ENCODE measurements at places on chromosomes 1 and 21.

DNA sequence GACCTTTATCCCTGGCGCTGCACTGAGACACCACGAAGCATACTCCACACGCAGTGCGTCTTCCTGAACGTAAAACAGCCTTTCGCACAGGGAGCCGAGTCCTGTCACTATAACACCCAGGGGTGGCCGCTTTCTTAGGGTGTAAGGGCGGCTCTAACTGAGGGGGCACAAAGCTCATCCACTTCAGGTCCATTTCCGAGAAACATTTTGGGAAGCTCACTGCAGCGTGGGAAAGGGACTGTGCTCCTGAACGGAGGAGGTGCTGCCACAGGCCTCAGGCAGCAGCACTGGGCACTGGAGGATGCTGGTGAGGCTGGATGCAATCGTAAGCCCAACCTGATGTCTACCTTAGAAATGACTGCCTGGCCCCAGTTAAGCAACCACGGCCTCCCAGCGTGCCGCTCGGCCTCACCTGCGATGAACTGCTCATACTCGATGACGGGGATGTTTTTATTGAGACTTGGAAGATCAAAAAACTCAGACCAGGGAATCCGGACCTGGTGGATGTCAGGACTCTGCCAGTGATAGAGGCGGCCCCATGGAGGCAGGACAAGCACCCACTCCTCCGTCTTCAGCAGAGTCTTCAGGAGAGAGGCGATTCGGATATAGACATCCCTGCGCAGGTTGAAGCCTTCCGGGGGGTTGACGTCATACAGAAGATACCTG, 2.3 kb downstream of the POFUT2 start:
- DNase-seq, result peak; percentile 27

DNA sequence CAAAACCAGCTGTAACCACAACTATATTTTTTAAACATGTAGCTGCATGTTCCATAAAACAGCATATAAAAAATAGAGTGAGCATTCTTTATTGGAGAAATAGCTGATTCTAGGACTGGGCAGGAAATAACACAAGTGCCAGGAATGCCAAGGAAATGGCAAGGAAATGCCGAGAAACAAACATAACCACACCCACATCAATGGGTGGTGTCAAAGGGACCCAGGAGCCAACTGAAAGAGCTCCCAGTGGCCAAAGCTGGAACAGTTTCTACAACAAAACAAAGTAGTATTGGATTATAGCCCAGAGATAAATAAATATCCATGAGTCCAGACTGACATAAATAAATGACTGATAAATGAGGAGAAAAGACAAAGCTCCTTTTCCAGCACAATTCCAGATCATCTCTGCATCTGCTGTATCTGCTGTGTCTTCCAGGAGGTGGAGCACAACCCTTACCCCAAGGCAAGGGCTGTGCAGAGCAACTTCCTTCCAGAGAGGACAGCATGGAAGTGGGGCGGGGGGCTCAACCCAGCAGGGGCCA, 28.1 kb downstream of the ADARB1 start:
- DNase-seq, result no peak

GRCh38 chr1:49240709-49241221, 464.1 kb upstream of the BEND5 start:
- DNase-seq, result no peak

- DNase-seq, result no peak
Measured at GRCh38 chr1:12627296-12627695, 9.3 kb upstream of the DHRS3 start.

DNA sequence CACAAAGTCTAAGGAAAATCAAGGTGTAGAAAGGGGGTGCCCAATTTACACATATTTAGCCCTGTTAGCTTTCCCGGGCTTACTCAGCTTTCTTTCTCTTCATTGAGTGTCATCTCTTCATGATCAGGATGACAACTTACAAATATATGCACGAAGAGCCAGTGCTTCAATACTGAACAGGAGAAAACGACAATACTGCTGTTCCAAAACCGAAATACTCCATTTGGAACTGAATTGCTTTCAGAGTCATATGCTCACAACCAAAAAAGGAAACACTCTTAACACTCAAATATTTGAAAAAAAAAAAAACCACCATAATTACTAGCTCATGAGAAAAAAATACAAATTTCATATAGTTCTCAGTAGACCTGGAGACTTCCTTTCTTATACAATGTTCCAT, 272.1 kb upstream of the DUSP10 start:
- DNase-seq, result no peak

DNA sequence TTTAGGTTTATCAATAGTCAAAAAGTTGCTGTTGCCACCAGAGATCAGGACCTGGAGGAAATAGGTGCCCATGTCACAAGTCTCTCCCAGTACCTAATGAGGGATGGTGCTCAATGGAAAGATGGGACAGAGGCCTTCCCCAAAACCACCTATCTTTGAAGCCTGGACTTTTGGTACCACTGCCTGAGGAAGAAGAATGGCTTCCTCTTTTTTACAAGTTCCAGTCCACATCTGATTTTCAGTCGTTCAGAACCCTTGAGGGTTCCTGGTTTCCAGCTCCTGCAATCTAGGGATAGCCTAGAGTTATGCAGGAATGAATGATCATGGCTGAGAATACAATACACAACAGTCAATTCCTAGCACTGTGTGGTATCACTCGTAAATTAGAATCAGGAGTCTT, 5.7 kb downstream of the CATSPERE start:
- DNase-seq, result no peak

DNA sequence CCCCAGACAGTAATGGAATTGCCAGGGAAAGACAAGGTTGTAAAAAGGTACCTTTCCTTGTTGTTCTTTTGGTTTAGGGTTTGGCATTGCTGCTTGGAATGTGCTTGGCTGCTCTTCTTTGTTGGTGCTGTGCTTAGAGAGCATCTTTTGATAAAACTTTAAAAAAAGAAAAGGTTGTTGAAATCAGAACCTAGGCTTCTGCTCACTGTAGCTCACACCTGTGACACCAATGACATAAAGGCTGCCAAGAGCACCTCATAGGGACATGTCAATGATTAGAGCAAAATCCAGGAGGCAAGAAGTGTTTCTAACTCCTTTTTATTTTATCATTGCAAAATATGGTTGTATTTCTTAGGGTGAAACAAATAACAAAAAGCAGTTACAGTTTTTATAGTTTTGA, 28.9 kb downstream of the CLEC20A start:
- no peak for DNase-seq

DNA sequence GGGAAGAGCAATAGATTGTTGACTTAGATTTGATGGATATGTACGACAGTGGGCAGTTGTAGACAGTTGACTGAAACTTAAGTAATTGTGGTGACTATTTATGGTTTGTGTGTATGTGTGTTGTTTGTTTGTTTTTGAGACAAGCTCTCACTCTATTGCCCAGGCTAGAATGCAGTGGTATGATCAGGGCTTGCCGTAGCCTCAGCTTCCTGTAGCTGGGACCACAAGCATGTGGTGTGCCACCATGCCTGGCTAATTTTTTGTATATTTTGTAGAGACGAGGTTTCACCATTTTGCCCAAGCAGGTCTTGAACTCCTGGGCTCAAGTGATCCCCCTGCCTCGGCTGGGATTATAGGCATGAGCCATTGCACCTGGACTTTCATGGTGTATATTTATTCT, 9.8 kb downstream of the SDHC start:
- no peak for DNase-seq

DNA sequence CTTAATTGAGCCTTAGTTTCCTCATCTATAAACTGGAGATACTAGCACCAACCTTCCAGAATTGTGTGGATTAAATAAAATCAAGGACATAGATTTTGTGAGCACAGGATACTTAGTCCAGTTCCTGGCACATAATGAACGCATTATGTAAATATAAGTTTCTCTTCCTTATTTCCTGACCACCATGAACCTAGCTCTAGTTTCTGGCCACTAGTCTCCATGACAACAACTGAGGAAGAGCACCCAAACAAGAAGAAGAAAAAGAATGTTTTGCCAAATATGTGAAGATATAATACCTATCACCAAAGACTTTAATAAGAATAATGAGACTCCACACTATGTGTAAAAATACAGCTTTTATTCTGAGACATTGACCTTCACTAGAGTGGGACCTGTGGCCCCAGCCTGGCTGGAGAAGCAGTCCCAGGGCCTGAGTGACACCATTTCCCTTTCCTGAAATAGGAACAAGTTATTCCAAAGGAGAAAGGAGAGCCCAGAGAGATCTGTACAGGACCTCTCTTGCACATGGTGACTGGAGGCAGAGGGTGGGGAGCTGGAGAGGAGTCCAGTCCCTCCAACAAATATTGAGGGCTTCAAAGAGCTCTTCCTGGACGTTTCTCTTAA, 940 bp upstream of the USF1 start:
- no peak for DNase-seq

DNA sequence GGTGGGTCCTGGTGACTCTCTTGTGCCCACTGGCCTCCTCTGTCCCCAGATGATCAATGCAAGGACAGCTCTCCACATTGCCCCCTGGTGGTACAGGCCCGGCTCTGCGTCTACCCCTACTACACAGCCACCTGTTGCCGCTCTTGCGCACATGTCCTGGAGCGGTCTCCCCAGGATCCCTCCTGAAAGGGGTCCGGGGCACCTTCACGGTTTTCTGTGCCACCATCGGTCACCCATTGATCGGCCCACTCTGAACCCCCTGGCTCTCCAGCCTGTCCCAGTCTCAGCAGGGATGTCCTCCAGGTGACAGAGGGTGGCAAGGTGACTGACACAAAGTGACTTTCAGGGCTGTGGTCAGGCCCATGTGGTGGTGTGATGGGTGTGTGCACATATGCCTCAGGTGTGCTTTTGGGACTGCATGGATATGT, 10.8 kb downstream of the ADAMTSL4 start:
- DNase-seq, result peak; percentile 95

GRCh38 chr1:42927920-42928505, 30.7 kb downstream of the SLC2A1 start:
- DNase-seq, result peak; percentile 47

DNA sequence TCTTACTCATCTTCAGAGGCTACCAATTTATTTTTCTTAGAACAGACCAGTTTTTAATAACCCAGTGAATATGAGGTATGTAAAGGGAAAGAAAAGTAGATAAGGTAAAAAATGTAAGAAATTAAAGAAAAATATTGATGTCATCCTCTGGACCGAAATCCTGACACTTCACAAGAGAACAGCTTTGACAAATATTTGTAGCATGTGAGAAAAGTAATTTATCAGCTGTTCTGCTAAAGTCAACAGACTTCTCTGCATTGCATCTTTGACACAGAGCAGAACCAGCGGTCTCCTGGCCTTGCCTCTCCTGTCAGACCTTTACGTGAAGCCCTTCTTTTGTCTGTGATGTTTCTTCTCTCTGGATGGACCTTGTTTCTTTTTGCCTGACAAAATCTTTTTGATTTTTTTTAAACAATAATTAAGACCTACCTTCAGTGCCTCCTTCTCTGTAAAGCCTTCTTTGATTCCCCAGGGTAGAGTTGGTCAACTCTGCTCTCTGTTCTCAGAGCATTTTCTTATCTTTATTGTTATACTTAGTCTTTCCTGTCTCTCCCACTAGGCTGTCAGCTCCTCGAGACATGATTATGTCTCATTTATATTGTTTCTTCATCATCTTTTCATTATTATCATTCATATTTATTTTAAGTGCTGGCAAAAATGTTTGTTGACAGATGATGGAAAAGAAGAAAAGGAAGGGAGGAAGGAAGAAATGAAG, 35.4 kb downstream of the RGS4 start:
- DNase-seq, result no peak

DNA sequence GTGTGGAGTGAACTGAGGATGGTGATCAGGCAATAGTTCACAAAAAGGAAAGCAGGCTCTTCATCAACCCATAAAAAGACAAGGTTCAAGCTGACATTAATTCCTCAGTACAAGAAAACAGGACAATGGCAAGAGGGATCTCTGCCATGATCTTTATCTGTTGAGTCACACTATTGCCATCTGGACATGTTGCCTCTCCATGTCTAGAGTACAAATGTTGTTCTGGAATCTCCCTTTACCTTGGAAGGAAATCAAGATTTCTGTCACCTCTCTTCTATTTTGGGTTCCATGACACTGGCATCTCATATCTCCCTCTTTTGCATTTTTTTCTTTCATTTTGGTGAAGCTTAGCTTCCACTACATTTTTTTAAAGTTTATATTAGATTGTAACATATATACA, 329.1 kb downstream of the USP25 start:
- DNase-seq, result no peak

GRCh38 chr1:169451218-169451824, 24.0 kb upstream of the CCDC181 start:
- DNase-seq, result no peak

DNA sequence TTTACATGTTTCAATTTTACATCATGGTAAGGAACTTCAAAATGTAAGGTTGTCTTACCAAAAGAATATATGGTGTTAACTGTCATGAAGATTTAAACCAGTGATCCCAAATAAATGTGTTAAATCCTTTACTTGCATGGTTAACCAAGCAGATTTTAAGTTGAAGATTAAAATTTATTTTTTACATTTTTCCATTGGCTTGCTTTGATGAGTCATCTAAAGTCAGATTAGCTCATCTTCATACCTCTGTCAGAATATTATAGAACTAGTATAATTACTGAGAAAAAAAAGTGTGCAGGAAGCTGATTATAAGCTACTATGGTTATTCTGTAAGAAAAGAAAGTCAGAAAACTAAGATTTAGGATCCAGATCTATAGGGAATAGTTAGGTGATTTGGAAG, 95.3 kb upstream of the DPH5 start:
- DNase-seq, result no peak

DNA sequence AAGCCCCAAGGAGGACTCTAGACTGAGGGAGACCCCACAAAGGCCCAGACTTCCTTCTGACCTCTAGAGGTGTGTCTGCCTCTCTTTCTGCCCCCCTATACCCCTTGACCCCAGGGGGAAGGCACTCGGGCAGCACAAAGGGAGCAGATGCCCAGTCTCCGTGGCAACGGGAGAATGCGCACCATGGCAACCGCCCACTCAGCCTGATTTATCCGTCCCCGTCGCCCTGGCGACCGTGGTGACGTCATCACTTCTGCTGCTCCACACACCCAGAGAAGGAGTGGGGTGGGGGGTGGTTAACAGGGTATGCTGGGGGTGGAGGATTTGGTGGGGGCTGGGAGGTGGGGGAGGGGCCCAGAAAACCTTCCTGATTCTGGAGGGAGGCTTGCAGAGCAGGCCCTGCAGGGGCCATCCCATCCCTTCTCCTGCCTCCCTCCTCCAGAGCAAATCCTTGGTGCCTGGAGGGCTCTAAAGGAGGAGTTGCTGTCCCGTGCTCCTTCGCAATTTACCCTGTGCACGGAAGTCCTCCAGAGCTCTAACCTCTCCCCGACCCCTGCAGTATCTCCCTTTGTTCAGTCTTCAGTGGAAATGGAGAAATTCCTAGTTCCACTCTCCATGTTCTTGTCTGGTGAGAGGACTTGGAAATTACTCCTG, 6.3 kb downstream of the CELF3 start:
- peak; percentile 71 for DNase-seq

- no peak for DNase-seq
Measured at GRCh38 chr1:198449261-198449660, 91.2 kb downstream of the ATP6V1G3 start.

DNA sequence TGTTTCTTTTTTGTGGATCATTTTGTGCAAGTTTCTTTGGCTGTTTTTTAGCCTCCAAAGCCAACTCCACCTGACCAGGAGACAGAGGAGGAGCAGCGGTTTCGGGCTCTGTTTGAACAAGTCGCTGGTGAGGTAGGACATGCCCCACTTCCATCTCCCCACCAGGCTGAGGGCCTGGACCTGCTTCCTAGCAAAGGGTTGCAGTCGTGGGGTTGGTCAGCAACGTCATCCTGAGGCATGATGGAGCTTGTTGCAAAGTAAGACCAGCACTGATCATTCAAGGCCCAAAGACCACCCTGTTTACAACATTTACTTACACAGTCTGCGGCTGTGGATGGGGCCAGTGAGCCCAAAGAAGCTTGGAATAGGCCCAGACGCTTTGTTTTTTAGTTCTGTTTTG, 40.3 kb downstream of the CAPN9 start:
- peak; percentile 20 for DNase-seq

GRCh38 chr1:59020151-59020997, 236.5 kb upstream of the JUN start:
- no peak for DNase-seq
